ENCODE measurements at places on chromosomes 2 and 18.

GRCh38 chr2:236748801-236749200, 179.2 kb downstream of the ACKR3 start:
- DNase-seq: no peak

- DNase-seq: no peak
Measured at GRCh38 chr18:45361125-45361851, 254.0 kb upstream of the SLC14A2 start.

DNA sequence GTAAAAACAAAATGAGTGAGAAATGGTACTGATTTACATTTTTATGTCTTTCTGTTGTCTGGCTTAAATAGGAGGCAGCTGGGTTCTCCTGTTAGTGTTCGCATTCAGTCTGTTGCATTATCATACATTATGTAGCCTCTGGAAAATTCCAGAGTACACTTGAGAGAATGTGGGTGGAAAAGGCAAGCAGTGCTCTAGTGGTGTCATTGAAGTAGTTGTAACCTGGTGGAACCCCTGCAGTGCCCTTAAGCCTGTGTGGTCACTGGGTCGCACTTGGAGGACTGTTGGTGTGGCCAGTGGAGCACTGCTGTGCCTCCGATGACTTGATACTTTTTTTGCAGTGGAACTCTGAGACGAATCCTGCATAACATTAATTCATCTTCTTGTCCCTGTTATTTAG, 52.4 kb downstream of the USP14 start:
- no peak for DNase-seq

- DNase-seq: no peak
Measured at GRCh38 chr2:73244580-73244979, 10.5 kb downstream of the CCT7 start.

DNA sequence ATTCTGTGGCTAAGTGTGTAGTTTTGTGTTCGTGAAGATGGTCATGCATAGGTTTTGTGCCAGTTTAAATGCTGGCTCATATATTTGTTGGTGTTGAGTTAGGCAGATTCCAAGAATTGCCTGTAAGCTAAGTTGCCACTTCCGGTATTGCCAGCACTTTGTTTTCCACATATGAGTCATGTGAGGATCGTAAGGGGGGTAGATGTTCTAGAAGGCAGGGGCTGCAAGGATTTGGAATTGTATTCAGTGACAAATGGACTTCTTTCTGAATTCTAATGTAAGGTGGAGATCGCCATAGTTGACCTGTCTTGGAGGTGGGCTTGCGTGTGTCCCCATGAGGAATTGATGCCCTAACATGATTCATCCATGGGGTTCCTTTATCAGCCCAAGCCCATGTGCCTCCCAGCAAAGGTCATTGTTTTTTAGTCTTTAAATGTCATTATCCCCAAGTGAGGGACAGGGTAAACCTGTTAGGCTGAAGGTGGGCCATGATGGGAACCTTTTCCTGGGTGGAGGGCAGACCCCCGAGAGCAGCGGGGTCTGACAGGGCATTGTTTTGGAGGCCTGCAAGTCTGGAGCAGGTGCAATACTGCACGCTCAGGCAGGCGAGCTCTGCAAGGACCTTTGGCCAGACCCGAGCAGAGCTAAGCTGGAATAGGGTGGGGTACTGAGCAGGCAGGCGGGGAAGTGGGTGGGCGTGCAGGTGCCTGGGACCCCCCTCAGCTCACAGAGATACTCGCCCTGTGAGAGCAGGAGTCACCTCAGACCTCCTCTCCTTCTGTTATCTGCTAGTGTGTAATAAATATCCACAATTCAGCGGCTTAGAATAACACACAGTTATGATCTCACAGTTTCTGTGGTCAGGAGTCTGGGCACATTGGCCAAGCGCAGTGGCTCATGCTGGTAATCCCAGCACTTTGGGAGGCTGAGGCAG, 77.4 kb downstream of the LRRFIP1 start:
- no peak for DNase-seq

GRCh38 chr18:11932393-11932792, 24.3 kb upstream of the MPPE1 start:
- DNase-seq: no peak

- no peak for DNase-seq
Measured at GRCh38 chr18:49788327-49788898, 24.9 kb downstream of the ACAA2 start.

DNA sequence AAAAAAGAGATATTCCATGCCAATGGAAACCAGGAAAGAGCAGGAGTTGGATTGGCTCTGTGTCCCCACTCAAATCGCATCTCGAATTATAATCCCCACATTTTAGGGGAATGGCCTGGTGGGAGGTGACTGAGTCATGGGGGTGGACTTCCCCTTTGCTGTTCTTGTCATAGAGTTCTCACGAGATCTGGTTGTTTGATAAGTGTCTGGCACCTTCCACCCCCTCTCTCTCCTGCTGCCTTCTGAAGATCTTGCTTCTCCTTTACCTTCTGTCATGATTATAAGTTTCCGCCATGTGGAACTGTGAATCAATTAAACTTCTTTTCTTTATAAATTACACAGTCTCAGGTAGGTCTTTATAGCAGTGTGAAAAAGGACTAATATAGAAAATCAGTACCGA, 355.6 kb downstream of the NBAS start:
- DNase-seq: peak; percentile 32

DNA sequence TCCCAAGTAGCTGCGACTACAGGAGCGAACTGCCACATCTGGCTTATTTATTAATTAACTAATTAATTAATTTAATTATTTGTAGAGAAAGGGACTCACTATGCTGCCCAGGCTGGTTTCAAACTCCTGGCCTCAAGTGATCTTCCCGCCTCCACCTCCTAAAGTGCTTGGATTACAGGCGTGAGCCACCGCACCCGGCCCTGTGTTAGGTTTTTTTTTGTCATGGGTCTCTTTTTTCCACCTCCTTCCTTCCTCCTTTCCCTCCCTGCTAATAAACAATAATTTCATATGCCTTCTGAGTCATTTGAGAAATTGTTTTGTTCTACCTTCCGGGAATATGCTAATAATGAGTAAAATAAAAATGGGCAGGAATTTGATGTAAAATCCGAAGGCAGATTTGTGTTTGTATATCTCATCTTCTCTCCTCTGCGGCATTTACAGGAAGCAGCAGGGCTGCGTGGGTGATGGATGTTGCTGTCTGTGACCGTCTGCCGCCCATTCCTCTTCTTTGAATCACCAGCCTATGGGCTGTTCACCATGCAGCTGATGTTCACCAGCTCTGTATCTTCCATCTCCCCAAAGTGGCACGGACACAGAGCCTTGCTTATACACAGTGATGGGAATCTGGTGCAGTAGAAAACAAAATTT, 89.9 kb downstream of the ACSL3 start:
- DNase-seq: no peak

DNA sequence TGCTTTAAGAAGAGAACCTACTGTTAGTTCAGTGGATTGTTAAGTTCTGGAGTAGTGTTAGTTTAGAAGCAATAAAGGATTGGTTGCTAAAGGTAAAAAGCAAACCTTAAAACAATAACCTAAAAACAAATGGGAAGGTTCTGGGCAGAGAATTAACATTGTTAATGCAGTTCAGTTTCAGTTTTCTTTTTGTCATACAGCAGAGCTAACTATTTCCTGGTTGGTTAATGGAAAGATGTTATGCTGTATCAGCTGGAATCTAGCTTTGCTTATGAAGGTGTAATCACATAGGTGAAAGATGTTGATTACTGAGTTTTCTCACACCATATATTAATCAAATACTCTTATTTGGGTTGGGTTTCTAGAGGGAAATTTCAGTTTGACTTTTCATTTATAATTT, 23.8 kb downstream of the SMAD4 start:
- DNase-seq: no peak

- no peak for DNase-seq
Measured at GRCh38 chr18:76524900-76525698, 30.1 kb upstream of the ZNF516 start.

DNA sequence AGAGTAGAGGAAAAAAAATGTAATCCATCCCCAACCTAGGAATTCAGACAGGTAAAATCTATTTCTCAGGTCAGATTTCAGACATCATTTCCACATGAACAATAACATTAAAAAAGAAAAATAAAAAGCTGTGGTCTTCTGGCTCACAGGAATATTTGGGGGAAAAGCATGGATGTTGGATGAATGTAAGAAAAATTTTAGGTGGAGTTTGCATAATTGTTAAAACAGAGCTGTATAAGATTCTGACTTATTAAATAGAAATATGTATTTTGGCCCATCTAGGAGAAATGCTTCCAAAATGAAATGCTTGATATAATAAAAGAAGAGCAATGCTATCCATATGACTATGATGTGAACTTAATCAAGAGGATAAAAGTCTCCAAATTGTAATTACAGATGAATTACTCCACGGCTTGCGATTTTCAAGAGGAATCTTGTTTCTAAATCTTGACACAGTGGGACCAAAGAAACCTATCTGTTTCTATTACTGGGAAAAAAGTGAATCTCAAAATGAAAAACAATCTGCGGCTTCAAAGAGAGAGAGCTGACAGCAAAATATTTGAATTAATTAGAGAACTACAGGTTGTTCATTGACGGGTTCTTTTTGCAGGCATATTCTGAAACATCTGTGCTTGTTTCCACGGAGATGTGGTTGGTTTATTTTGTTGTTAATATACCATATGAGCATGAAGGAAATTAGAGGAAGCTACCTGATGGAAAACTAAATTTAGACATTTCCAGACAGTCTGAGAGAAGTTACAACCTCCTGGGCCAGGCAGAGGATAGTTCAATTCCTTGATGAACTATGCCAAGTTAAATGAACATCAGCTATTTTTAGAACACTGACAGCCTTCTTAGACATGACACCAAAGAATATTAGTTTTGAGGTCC, 468.7 kb downstream of the PID1 start:
- no peak for DNase-seq

- DNase-seq: no peak
Measured at GRCh38 chr18:6731222-6731596, 1.7 kb downstream of the ARHGAP28 start.

- no peak for DNase-seq
Measured at GRCh38 chr2:177338177-177338721, 54.3 kb upstream of the AGPS start.
